Stimulated activated CD4-positive, alpha-beta T cell treated with anti-CD3 and anti-CD28 coated beads, Interleukin-4, amount 100 ng/mL, for 48 hours (primary cell): ENCODE measurements at places on chromosomes 7 and 10.

- no peak for DNase-seq
These were observed 222.9 kb upstream of the CELF2 start for GRCh38 chr10:10794791-10795191.

DNA sequence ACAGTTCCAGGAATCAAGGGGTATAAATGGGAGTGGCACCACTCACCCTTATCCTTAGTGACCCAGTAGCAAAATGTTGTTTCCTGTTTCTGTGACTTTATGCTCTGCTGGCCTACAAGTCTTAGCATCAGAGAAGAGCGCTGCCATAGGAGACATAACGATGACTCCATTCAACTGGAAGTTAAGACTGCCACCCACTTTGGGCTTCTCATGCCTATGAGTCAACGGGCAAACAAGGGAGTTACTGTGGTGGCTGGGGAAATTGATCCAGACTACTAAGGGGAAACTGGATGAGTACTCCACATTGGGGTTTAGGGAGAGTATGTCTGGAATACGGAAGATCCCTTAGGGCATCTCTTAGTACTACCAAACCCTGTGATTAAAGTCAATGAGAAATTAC, 40.6 kb upstream of the PIK3CG start:
- DNase-seq = no peak

DNA sequence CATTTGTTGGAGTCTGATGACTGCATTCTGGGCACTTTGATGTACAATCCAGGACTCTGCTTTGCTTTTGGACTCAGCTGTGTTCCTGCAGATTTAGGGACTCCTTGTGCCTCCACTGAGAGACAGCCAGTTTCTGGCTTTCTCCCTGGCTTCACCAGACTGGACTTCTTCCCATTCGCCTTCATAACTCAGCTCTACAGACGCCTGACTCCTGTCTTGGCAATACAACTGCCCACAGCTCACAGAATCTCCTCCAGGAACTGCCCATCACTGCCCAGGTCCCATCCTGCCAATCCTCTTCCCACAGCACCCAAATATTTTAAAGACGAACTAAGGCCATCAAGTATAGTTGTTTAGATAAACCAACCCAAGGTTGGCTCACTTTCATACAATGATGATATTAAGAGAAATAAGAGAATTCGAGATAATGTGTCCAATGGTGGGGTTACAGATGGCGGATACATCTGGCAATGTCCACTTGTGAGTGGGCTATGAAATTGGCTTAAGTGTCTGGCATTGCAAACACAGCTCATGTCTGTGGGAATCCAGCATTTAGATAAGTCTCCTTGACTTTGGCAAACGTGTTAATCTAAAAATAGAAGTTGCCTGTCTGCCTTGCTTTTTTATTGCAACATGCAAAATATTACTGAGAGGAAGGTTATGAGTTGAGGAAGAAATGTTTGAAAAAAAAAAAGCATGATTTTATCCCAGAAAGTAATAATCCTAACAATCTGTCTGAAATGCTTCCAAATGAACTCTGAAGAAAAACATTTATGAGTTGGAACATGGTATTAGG, 95.1 kb downstream of the ITGA8 start:
- DNase-seq = no peak

- DNase-seq = no peak
These were observed 44.6 kb upstream of the NAMPT start for GRCh38 chr7:106329408-106329807.

GRCh38 chr10:124522933-124523871, 61.6 kb downstream of the LHPP start:
- no peak for DNase-seq

DNA sequence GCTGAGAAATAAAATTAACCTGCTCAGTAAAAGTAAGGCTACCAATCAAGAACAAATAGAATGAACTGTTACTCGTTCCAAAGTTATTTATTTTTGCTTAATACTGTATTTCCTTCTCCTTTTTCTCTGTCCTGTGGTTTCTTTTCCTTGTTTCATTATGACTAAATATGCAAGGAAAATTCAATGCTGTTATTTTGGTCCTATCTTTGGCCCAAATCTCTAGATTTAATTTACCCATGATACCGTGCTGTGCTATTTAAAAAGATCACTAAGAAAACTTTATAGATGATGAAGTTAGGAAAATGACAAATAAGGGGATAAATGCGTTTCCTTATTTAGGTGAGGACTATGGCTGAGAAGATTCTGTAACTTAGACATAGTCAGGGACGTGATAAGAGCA, 45.3 kb upstream of the FAM133B start:
- no peak for DNase-seq

DNA sequence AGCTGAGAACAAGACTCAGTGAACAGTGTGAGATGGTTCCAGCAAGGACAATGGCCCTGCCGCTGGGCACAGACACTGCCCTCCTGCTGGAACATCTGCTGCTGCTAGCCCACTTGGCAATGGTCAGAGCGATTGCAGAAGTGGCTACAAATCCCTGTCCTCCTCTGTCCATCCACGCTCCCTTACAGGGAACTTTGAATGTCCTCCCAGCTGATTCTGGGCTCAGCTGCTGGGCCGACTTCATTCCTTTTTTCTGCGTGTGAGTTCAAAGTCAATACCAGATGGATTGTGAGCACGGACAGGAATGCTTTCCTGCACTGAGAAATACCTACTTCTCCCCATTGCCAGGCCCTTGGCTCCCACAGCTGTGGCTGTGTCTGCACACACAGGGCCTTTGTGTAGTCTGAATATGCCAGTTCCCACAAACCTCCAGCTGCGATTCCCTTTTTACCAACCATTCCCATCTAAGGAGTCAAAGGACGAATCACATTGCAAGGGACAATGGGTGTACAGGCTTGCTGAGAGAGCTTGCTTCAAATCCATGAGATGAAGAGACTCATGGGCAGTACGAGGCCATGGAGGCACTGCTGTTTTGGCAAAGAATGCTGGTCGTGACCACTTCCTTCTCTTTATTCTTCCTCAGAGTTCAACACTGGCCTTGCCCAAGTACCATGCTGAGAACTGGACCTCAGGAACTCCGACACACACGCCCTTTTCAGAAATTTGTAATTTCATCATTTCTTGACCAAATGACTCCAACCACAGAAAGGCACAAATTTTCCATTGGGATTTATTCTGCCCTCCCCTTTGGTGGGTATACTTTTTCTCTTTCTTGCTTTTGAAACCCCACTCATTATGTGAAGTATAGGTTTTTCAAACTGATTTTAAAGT, 44.2 kb downstream of the BPGM start:
- DNase-seq = no peak

- no peak for DNase-seq
These were observed 11.0 kb upstream of the RSBN1L start for GRCh38 chr7:77685233-77685632.

GRCh38 chr7:127887096-127887495, 144.1 kb downstream of the LRRC4 start:
- DNase-seq = no peak

DNA sequence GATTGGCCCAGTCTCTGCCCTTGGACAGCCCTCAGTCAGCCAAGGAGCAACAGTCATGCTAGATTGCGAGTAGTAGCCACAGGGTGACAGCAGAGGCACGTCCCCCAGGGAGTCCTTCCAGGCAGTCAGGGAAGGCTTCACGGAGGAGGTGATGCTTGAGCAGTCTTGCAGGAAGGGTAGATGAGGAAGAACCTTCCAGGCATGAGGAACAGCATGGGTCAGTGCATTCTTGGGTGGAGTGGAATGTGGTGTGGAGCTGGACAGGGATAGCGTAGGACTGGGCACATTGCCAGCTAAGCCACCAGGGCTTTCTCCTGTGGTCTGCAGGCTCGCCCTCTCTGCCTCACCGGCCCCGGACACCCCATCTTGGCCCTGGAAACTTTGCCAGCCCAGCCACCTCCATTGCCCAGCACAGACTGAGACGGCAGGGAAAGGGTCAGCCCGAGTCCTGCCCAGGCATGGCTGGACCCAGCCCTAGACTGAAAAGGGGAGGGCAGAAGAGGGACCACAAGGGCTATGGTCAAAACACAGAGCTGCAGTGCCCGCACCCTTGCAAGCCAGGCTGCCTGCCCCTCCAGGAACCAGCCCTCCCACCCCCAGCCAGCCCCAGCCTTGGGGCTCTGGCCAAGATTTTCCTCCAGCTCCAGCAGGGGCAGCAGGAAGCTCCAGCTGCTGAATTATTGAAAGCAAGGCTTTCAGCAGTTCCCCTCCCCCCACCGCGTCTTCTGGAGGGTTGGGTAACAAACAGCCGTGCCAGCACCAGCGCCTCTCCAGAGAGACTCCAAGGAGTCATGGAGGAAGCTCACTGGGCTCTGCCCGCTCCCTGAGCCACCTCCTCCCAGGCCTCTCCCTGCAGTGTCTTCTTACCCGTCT, 18.7 kb downstream of the SRRM3 start:
- DNase-seq = no peak

GRCh38 chr7:136957391-136957790, 88.9 kb downstream of the CHRM2 start:
- no peak for DNase-seq

GRCh38 chr7:158410720-158411119, 176.9 kb downstream of the PTPRN2 start:
- no peak for DNase-seq

- no peak for DNase-seq
These were observed 150.0 kb downstream of the NRBF2 start for GRCh38 chr10:63283093-63283492.

DNA sequence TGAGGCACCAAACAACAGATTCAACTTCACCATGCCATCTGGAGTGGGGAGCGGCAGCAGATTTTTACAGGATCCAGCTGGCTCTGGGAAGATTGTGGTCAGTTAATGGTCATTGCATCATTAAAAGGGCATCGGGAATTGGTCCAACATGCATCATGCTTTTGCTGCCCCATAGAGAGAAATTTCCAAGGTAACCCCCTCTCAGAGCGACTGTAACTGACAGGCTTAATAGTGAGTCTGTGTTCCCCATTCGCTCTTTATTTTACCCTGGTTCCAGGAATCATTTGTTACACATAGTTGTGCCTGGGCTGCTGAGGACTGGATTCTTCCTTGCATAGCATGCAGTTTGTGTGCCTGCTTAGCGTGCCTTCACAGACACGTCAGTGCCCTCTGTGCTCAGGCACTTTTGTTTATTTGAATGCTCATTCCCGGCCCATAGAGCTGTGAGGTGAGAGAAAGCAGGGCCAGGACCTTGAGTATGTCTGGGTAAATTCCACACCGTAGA, 49.9 kb downstream of the CDHR3 start:
- DNase-seq = no peak

DNA sequence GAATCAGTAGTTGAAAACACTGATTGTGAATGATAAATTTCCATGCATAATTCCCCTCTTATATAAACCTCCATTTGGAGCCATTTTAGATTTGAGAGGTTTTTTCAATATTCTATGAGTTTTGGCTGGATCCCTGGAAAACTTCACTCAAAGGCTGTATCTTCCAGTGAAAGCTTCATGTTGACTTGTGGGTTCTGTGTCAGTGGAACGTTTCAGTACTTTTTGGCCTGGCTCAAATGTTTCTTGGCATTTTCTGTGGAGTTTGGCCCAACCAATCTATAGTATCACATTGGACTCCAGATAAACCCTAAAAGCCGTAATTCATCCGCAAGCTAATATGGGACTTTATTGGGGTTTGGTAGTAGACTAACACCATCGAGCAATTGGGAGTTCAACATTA, 172.6 kb upstream of the PRPS1L1 start:
- no peak for DNase-seq

GRCh38 chr7:155166108-155166507, 96.0 kb downstream of the HTR5A start:
- DNase-seq = no peak

DNA sequence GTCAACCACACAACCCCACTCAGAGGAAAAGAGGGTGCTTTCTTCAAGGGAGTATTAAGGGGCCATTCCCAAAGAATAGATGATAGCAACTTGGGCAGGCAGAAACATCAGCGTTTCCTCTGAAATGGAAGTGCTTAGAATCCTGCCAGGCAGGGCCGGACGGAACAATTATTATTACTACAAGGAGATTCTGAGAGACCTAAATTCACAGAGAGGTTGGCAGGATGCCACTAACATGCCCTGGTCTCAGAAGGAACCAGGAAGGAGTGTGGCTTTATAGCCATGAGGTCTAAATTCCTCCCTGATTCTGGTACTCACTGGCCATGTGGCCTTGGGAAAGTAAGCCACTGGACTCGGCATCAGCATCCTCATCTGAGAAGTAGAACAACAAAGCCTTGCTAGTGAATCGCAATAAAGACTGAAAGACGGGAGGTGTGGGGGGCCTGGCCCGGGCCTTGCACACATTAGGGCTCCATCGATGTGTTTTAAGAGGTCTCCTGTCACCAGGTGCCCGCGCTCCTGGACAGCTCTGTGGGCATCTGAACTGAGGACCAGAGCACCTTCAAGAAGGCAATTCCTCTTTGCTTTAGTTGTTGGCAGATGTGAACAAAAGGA, 131.5 kb downstream of the OAT start:
- DNase-seq = no peak

- no peak for DNase-seq
These were observed 44.3 kb upstream of the ECHDC3 start for GRCh38 chr10:11697718-11698527.

GRCh38 chr10:24645784-24646183, 77.9 kb downstream of the ARHGAP21 start:
- DNase-seq = no peak

DNA sequence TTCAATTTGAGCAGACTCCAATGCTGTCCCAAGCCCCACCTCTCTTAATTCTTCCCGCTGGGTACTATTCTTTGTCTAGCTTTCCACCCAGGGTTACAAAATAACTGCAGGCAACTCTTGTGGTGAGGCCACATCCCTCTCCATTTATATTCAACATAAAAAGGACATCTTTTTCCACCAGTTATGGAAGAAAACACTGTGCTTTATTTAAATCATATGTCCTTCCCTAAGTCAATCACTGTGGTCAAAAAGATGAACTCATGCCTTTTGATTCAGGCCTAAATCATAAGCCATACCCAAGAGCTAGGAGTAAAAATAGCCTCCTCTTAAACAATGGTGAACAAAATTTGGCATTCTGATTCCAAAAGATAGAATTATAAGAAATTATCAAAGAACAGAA, 386.0 kb downstream of the SEMA3D start:
- DNase-seq = no peak

GRCh38 chr10:77741746-77742145, 104.1 kb upstream of the KCNMA1 start:
- DNase-seq = no peak

GRCh38 chr7:31683445-31684225, 3.4 kb upstream of the PPP1R17 start:
- DNase-seq = no peak

DNA sequence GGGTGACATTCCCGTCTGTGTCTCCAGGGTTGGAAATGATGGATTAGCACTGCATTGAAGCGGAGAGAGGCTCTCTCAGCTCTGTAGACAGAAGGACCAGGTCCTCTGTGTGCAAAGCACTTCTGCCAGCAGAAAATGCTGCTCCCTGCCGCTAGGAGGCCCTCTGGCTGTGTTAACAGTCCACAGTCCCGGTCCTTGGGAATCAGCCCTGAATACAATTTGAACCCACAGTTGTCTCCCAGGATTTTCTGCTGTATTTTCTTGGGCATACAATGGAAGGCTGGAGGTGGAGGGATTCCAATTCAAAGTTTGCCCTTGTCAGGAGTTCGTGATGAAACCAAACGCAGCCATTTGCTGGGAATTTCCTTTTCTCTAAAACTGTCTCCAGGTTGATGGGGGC, 205.2 kb downstream of the GLRX3 start:
- DNase-seq = no peak
